ENCODE measurements at places on chromosomes 3 and 15.

GRCh38 chr3:149188494-149188893 is 33.1 kb downstream of the CP start:
- DNase-seq: no peak

GRCh38 chr15:39022532-39023305 is 458.1 kb upstream of the RASGRP1 start:
- DNase-seq: no peak

- no peak for DNase-seq
Observed at GRCh38 chr3:193130576-193130975, 110.4 kb upstream of the PLAAT1 start.

GRCh38 chr3:171984883-171985282 is 54.5 kb upstream of the FNDC3B start:
- DNase-seq: no peak

DNA sequence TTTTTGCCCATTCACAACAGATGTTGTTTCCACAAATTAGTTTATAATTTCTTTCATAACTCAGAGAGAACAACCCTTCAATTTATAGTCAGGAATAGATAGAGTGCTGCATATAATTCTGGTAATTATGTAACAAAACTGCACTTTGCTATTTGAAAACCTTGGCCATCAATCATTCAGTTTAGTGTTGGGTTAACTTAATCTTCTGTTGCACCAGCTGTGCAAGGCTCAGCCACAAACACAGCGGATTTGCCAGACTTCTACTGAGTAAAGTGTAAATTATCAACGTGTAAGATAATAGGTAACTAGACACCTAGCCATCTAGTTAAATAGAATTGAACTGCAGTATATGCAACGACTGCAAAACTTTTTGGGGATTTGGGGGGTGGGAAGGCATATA is 1064.3 kb upstream of the EPHA6 start:
- no peak for DNase-seq

DNA sequence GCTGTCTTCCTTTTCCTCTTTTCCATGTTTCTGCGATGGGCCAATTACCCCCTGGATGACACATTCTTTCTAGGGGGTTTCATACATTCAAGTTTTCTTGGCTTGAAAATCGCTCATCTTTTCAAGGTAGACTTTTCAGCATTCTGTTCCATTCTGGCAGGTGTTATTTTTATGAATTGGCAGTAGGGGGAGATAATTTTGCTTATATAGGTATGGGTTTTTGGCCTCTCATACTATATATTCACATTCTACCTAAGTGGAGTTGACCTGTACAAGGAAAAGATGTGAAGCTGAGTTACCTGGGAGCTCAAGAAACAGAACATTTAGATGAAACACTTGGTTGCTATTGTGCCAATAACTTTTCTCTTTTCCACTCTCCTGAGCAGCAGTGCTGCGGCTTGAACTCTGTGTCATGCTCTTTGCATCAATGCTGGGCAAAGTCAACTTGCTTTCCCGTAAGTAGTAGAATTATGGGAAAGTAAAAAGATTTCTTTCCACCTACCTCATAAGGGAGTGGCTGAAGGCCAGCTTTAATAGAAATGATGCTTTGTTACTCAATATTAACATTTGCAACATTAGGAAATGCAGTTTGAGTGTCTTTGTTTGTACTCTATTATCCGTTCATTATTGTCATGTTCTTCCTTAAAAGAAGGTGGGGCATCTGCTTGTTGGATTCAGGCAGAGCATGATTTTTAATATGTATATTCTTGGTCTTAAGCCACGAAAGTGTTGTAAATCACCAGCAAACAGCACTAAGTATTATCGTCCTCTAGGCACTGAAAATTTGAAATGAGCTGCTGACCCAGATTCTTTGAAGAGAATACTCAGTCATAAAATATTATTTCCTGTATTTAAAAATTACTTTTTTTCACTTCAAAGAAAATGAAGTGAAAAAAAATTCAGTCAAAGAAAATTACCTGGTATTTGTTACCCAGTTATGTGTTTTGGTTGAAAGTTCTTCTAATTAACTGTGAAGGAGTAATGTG is 27.7 kb upstream of the MFSD1 start:
- DNase-seq: no peak

All from ovary (tissue), 10 donors.